ENCODE measurements at places on chromosomes 7 and 10. TPM values are rescaled to one million over a fixed set of nuclear protein-coding genes. Genes with fewer than 3 reads are reported as not detected.
A peak's percentile ranks its signal among the peaks of the same experiment; 100 is the strongest.

DNA sequence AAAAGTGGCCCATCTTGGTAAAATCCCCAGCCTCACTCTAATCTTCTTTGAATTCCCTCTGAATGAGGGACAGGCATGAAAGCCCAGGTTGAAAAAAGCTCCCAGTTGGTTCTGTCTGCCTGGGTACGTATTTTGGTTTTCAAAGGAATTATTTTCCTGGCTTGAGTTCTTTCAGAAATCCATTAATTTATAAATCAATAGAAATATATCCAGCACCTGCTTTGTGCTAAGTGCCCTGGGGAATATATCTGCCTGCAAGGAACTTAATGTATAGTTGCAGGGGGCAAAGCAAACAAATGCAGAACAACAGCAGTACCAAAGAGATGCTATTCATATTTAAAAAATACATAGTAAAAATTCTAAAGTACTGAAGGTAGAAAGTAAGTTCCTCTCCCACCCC lies 362.7 kb downstream of the REEP3 start:
- no peak for DNase-seq

DNA sequence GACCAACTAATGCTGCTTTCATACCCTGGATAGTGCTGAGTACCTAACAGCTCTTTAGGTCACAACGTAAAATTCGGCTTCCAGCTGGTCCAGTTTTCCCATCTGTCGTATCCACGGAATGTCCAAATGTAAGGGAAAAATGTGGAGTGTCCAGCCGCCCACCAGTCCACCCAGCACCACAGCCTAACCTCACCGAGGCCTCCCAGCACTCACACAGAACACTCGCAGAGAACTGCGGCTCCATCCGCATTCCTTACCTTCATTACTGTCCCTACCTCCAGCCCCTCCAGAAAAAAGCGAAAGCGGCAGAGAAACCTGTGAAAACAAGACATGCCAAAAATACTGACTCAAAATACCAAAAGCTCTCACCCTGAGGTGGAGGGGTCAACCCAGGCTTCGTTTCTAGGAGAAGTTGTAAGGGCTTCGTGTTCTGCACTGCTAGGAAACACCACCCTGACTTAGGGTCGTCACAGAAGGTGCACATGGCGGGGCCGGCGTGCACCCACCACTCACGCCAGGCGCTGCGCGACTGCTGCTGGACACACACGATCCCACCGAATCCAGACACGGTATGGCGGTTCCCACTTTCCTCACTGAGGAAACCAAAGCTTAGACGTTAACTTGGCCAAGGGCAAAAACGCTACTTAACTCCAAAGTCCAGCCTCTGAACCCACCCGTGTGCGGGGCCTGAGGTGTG lies 73.9 kb downstream of the AMZ1 start:
- no peak for DNase-seq

- no peak for DNase-seq
These were observed 851 bp downstream of the KIFBP start for GRCh38 chr10:68989317-68989990.

DNA sequence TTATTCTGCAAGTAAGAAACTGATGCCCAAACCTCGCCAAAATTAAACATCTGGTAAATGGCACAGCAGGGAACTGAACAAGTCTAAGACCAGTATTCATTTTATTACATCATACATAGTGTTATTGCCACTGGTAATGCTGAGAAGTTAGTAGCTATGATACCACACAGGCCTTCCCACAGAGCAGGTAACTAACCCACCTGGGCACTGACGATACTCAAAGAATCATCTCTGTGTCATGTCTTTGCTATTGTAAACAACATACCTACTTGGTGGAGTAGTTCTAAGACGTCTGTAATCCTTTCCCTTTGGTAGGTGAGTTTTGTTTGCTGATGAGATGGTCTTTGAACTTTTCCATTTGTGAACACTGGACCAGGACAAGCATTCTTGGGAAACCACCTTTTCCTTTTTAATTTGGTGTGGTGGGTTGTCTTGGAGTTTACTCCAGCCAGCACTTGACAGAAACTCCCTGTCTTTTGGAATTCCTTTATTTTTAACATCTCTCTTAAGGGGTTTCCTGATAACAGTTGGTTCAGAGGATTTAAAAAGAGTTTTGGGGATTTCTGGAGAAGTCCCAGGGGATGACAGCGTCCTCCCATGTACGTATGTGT lies 40.9 kb downstream of the PDSS1 start:
- DNase-seq, result no peak

- no peak for DNase-seq
These were observed 89.1 kb upstream of the NANOS1 start for GRCh38 chr10:118940386-118940785.

DNA sequence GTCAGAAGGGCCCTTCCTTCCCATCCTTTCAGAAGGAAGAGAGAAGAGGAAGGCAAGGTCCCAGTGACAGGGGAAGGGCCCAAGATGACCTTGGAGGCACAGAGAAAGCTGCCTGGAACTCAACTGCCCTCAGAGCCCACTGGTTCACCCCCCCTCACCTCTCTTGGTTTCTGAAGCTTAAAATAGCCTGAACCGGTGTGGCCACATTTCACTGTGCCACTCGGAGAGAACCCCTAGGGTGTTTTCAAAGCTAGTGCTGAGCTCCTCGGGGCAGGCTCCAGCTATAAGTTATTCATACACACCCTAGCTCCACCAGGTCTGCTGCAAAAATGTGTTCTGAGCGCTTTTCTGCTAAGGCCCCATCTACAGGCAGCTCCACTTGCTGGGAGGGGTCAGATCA lies 60.9 kb upstream of the ADRB1 start:
- DNase-seq, result no peak

- no peak for DNase-seq
These were observed 4.4 kb upstream of the BET1 start for GRCh38 chr7:94008537-94008936.

DNA sequence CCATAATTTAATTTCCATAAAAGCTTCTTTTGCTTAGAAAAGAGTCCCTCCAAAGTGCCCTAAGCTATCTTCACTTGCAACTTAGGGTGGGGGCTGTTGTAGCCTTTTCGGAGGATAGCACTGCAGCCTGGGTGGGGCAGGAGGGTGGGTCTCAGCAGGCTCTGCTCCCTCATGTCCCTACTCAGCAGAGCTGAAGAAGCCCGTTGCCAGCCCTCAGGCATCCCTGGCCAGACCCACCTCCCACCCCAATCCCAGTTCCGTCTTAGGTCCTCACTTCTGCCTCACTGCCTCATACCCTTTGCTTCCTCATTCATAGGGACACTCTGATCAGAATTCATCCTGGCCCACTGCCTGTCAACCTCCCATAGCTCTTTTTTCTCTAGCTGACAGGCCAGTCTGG lies 99.8 kb upstream of the ZMIZ1 start:
- no peak for DNase-seq

- DNase-seq, result no peak
These were observed 216.8 kb upstream of the AKR1E2 start for GRCh38 chr10:4609251-4609650.

GRCh38 chr7:158759245-158759614 lies 54.6 kb upstream of the NCAPG2 start:
- no peak for DNase-seq

GRCh38 chr7:35483568-35483967 lies 211.4 kb downstream of the HERPUD2 start:
- no peak for DNase-seq

DNA sequence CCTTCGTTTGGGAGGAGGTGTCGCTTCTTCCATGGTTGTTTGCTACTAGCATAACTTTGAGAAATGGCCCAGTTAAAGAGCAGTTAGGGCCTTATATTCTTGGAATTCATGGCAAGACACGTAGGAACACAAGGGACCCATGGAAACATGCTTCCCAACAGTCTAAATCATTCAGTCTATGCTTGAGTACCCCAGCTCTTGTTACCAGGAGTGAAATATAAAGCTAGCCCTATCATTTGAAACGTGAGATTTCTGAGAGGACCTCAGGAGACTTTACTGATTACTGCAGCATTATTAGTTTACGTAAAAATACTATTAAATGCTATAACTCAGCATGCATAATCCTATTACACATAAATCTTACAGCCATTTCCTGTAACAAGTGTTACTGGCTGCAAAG lies 328.6 kb upstream of the CDC14C start:
- no peak for DNase-seq

- DNase-seq, result peak; percentile 69
These were observed 1066.7 kb downstream of the GRM8 start for GRCh38 chr7:126185959-126186580.

- DNase-seq, result no peak
These were observed 22.1 kb downstream of the TMEM106B start for GRCh38 chr7:12233175-12233574.

- DNase-seq, result no peak
These were observed 2.4 kb downstream of the KLLN start for GRCh38 chr10:87860816-87861403.

GRCh38 chr10:104056619-104057273 lies 28.9 kb downstream of the COL17A1 start:
- DNase-seq, result no peak

DNA sequence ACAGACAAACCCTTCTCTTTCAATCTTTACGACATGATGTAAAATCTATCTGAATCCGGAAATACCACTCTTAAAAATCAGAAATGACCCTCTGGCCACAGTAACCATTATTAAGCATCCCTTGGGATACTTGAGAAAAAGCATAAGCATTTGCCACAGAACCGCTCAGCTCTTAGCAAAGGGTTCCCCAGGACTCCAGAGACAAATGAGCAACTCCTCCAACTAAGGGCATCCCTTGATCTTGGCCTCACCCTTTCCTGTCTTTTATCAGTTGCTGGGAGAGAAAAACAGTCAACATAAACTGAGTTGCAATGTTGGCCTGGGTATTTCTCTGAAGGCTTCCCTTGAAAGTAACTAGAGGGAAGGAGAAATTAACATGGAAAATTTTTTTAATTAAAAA lies 3.5 kb downstream of the PDLIM1 start:
- DNase-seq, result no peak

- no peak for DNase-seq
These were observed 23.5 kb upstream of the ABLIM1 start for GRCh38 chr10:114681542-114681941.

DNA sequence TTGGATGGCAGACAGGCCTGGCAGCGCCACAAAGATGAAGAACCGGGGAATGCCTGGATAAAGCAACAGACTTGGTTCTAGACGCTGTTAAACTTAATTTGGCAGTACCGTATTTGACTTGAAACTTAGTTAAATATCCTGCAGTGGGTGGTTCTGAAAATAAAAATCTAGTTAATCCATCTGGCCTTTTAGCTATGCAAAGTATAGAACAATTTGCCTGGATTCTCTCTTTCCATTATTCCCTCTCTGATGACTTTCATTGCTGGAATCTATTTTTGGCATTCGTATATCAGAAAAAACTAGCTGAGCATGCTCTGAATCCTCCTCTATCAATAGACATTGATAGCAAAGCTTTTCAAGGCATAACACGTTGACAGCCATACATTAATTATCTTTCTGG lies 203.6 kb downstream of the MACC1 start:
- no peak for DNase-seq

GRCh38 chr10:6195376-6195775 lies 7.4 kb upstream of the PFKFB3 start:
- no peak for DNase-seq

GRCh38 chr10:103473261-103473671 lies 5.8 kb downstream of the CALHM3 start:
- DNase-seq, result no peak

- DNase-seq, result peak; percentile 42
These were observed 190.9 kb downstream of the REEP3 start for GRCh38 chr10:63711867-63712716.

- DNase-seq, result no peak
These were observed 95.8 kb upstream of the CREB5 start for GRCh38 chr7:28316489-28316888.

DNA sequence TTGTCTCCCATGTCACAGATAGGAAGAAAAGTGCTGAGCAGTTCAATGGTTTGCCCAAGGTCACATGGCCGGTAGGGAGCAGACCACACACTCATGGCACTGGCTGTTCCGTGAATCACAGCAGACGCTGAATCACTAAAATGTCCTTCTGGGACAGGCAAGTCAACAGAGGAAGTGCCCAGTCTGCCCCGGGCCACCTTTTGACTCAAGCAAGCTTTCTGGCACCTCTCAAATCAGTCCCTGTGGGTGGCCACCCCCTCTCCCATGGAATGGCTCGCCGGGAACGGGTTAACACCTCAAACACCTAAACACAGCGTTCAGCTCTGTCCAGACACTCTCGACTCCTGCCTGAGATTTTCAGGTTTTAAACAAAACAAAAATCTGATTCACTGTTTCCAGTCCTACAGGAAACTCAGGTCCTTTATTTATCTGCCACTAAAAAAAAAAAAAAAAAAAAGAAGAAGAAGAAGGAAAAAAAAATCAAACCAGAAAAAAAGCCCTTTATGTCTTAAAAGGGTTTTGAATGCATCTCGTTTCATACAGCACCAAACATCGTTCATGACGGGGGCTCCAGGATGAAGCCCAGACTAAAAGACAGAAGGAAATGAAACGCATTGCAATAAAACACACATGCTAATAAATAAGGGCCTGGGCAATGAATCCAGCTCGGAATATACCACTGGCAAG lies 15.5 kb downstream of the CARD11 start:
- DNase-seq, result no peak

DNA sequence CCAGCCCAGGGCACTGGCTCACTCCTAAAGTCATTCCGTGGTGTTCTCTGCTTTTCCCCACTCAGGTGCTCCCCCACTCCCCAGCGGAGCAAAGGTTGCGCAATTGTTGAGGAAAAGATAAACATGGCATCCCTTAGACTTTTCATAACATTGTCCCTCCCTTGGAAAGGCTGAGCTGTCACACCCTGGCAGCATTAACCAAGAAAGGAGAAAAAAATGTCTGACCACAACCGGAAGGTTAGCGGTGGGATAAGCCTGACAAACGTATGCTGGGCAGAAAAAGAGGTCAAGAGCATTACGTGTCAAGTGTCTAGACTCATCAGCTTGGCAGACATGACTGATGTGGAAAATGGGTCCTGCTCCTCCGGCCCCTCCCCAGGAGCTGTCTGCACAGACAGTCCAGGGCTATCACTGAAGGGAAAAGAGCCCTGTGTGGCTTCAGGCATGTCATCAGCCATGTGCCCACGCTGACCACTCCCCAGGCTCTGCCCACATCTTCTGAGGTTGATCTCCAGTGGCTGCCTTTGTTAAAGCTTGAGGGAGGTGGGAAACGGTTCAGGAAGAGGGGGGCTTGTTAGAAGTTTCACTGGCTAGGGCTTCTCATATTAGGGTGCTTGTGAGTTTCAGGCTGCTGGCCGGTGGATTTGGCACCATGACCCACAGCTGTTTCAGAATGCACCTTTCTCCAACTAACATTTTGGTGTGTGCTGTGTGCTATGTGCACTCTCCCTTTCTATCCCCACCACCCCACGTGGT lies 30.1 kb downstream of the BTBD16 start:
- no peak for DNase-seq

ASAH2B gene
- 15.5 TPM for total RNA-seq

SLC18A3 gene
- 21.5 TPM for total RNA-seq

NPSR1 gene
- not detected for total RNA-seq

GPR26 gene
- 0.10 TPM for total RNA-seq

EVX1 gene
- 7.1 TPM for total RNA-seq

ENTPD7 gene
- total RNA-seq, result 11.0 TPM

MINPP1 gene
- total RNA-seq, result 27.2 TPM

SEMA3A gene
- total RNA-seq, result 16.3 TPM

IDI2 gene
- not detected for total RNA-seq

LRGUK gene
- 0.81 TPM for total RNA-seq
